ENCODE measurements at places on chromosomes 6 and 20.

DNA sequence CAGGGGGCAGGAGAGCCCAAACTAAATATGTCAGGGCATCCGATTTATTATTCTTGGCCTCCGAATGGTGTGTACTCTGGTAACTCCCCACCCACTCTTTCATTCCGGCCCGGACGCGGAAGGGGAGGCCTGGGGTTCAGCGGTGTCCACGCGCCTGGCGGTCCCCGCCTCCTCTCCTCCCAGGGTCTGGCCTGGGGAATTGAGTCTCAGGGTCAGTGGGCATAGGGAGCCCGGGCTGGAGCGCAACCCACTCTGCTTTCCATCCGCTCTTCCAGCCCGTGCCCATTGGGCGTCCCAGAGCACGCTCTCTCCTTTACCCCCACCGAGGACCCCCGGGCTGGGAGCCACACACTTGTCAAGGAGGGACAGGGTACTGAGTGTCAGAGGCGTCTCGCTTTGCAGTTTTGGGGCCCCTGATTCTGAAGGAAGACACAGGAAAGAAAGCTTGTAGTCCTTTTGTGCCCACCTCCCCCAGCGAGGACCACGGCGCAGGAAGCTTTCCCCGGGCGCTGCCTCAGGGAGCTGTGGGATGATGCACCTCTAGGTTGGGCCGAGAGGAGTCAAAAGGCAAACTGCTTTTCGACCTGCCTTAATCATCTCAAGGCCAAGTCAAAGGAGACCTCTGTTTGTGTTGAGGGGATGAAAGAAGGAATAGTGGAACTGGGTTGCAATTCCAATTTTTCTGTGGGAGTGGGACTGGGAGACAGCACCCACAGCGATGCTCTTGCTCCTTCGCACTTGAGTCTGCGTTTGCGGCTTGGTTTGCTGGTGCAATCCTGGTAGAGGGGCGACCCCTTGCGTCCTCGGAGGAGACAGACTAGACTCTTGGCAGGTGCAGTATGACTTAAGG is 2.5 kb downstream of the RSPO3 start:
- peak; percentile 50 for DNase-seq

DNA sequence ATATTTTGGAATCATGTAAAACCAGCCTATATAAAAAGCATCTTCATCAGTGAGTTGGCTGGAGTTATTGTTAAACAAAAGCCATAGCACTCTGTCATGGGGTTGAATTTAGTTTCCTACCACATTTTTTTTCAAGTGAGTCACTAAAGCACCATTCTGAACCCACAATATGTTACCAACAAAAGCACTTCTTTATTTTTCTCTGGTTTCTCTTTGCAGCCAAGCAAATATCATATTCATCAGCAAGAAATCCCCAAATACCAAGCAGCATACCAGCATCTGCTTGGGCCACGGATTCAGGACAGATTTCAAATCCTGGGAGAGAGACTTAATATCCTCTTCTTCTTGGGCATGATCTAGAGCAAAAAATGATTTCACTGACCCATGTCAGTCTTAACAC is 441.4 kb downstream of the BCKDHB start:
- no peak for DNase-seq

DNA sequence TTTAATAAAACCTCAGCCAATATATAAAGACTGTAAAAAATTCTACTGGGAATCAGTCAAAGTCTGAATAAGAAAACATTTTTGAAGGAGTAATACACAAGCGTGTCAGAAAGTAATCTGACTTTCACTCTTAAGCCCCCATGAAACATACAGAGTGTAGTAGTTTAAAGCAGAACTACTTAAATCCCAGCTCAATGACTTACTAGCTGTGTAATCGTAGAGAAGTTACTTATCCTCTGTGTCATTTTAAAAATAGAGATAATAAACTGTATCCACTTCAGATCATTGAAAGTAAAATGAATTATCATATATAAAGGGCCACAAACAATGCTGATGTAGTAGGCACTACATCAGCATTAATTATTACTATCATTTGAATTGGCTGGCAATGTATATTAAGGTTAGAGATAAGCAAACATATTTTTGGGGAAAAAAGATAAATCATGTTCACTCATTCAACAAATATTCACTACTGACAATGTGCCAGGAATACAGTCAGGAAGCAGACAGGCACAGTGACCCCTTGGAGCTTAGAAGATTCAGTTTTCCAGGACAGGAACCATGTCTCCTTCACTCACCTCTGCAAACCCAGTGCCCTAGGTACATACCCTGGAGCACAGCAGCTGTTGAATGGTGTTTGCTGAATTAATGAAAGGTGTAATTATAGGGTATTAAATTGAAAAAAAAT is 14.4 kb downstream of the REPS1 start:
- DNase-seq = peak; percentile 57

GRCh38 chr6:140478631-140479030 is 1104.2 kb upstream of the CITED2 start:
- DNase-seq = no peak

GRCh38 chr6:132733814-132734213 is 20.0 kb upstream of the VNN1 start:
- no peak for DNase-seq

DNA sequence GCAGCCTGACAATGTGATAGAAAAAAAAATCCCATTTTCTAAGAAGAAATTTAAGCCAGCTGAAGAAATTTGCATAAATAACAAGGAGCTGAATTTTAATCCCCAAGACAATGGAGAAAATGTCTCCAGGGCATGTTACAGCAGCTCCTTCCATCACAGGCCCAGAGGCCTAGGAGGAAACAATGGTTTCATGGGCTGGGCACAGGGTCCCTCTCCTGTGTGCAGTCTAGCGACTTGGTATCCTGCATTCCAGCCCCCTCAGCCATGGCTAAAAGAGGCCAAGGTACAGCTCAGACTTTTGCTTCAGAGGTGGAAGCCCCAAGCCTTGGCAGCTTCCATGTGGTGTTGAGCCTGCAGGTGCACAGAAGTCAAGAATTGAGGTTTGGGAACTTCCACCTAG is 73.1 kb downstream of the C6orf118 start:
- no peak for DNase-seq

DNA sequence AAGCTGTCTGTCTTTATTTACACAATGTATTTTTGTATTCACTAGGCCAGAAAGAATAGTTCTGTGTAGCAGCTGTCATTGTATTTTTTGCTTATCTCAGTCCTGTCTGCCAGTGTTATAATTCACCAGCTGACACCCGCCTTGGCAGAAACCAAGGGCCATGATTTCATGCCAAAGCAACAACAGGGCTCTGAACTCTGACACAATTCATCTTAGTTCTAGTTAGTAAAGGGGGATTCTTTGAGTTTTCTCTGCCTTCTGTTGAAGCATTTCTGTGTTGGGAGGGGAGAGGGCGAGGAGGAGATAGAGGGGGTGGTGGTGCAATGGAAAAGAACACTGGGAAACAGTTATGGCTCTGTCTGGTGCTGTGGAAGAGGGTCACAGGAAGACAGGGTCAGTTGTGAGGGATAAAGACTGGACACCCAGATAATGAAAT is 684.6 kb upstream of the MARCKS start:
- peak; percentile 22 for DNase-seq

- no peak for DNase-seq
Observed at GRCh38 chr6:87671555-87672029, 30.4 kb downstream of the AKIRIN2 start.

DNA sequence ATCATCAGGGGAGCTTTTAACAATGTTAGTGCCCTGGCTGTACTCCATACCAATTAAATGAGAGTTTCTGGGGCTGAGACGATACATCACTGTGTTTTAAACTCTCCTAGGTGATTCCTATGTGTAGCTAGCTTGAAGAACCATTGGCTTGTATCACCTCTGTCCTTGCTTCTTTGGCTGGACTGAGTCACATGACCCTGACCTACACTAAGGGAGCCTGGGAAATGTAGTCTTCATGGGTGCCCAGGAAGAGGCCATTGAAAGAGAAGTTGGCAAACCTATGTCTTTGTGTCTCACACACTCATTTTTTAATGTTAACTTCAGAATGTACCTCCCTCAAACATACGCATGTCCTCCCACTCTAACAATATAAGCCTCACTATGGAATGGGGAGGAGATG is 506.6 kb downstream of the DHX35 start:
- DNase-seq = no peak

GRCh38 chr6:135411339-135411738 is 86.2 kb downstream of the AHI1 start:
- DNase-seq = peak; percentile 1

DNA sequence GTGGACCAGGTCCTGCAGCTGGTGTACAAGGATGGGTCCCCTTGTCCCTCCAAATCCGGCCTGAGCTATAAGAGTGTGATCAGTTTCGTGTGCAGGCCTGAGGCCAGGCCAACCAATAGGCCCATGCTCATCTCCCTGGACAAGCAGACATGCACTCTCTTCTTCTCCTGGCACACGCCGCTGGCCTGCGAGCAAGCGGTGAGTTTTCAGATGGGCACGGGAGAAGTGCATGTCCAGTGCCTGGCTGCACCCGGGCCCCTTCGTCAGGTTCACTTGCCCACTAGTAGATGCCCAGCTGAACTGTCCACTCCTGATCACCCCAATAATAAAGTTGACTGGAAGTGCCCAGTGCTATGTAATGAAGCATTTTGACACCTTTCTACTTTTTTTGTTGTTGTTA is 48.3 kb upstream of the SLC22A1 start:
- DNase-seq = no peak

DNA sequence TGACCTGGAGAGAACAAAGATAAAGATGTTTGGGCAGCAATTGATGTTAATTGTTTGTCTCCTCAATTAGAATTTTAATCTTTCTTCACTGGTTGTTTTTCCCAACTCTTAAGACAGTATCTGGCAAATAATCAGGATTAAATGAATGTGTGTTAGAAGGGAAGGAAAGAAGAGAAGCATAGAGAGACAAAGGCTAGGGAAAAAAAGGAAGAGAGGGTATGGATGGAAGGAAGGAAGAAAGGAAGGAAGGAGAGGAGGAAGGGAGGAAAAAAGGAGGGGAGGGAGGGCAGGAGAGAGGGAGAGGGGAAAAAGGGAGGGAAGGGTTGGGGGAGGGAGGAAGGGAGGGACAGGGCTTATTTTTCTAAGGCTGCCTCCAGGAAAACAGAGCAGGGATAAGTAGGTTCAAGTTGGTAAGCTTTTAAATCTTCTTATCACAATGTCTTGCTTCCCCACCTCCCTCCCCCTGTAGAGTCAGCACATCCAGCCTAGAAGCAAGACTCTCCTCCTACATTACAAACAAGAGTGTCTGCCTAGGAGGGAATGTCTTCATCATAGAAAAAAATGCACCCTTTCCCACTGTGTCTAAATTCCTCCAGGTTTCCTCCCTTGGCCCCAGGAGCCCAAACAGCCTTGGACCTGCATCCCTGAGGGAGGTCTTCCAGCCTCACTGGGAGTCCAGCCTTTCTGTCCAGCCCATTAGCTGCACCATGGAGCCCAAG is 447.8 kb upstream of the JARID2 start:
- DNase-seq = no peak

GRCh38 chr6:102389994-102390393 is 996.5 kb downstream of the GRIK2 start:
- DNase-seq = no peak

DNA sequence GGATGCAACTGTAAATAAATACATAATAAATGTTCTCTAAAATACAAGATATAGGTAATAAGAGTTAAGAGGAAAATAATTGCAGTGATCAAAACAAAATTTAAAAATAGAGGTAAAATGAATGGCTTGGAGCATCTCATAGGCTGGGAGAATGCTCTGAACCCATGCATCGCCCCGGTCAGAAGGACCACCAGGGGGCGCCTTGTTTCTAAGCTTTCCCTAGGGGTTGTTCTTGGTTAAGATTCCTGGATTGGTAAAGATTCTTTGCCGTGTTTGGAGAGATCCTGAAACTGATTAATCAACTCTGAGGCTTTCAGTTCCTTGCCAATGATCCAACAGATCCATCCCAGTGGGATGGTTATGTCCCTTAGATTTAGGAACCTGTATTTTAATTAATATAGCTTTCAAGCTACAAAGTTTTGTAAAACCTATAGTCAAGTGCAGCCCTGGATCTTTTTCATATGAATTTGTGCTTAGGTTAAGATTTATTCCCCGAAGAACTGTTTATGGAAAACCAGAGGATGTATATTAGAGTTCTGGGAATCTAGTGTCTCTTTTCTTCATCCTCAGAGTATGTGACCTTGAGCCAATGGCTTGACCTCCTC is 45.3 kb upstream of the PRELID3B start:
- peak; percentile 80 for DNase-seq

GRCh38 chr20:46688151-46689081 is 828 bp downstream of the TP53RK start:
- DNase-seq = peak; percentile 32

- DNase-seq = no peak
Observed at GRCh38 chr6:6218759-6219085, 101.7 kb downstream of the F13A1 start.

DNA sequence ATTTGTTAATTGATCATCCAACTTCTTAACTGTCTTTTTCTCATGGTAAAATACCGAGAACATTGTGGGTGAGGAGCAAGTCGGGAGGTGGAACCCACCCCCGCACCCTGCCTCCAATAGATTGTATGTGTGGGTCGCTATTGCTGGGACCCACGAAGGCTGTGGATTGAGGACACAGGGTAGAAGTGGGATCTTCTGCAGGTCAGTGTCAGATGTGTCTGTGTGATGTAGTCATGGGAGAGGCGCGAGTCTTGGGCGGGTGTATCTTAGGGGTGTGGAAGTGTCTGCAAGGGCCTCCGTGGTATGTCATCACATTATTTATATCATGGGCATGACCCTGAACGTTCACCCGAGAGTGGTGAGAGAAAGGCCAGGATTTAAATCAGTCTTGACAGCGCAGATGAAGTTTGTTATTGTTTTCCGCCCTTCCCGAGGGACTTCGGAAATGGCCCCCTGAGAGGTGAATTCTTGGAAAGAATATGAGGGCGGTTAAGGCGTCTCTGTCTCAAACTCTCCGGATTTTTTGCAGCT is 472 bp upstream of the PAQR8 start:
- DNase-seq = no peak

DNA sequence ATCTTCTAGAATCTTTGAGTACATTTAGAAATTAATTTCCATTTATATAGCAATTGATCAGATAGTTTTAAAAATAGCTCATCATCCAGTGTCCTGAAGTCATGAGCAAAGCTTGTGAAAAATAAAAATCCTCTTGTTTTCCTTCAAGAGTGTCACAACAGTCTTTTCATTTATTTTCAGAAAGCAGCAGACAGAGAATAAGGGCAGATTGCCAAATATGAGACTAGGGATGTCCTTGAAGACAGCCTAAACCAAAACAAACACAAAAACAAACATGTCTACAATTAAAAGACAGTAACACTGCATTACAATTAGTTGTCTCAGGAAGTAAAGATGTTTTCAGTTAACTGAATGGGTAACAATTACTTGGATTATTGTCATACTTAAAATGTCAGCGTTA is 682.8 kb downstream of the TFAP2A start:
- no peak for DNase-seq

DNA sequence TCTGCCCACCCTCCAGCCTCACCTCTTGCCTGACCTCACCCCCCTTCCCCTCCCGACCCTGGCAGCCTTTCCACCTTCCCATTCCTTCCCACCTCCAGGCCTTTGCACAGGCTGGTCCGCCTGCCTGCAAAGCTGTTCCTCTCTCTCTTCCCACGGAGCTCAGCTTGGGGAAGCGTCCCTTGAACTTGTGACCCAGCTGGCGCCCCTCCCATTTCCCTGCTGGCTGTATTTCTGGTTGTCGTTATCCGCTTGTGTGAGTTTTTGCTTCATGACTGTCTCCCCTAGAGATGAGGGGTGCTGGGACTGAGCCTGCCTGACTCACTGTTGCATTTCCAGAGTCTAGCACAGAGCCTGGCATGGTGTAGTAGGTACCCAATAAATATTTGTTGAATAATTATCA is 32.5 kb downstream of the VSTM2L start:
- DNase-seq = peak; percentile 18

Data from lung microvascular endothelial cell (primary cell).